Bronchial epithelial cell (primary cell): ENCODE measurements at places on chromosomes 3 and 15. TPM values are rescaled to one million over a fixed set of nuclear protein-coding genes. Genes with fewer than 3 reads are reported as not detected.

DNA sequence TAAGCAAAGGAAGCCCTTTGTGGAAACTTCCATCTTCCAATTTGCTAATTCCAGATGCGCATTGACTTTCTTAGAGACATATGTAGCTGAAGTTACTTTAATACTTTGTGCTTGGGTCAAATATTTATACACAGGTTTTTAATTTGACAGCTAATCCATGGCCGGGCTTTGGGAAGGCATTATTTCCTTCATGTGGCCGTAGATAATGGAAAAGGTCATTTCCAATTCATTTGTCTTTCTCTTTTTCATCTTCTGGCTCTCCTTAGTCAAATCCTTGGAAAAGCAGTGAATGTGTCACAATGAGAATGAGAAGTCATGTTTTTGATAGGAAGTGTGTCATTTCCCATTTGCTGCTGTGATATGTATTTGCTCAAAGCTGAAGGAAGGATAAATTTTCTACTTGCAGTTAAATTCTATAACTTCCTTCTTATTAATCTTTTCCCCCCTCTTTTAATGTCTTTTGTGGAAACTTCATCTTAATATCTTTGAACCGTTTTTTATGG lies 323.3 kb downstream of the CLSTN2 start:
- DNase-seq, result no peak

- DNase-seq, result no peak
Observed at GRCh38 chr3:18489939-18490338, 64.8 kb upstream of the SATB1 start.

DNA sequence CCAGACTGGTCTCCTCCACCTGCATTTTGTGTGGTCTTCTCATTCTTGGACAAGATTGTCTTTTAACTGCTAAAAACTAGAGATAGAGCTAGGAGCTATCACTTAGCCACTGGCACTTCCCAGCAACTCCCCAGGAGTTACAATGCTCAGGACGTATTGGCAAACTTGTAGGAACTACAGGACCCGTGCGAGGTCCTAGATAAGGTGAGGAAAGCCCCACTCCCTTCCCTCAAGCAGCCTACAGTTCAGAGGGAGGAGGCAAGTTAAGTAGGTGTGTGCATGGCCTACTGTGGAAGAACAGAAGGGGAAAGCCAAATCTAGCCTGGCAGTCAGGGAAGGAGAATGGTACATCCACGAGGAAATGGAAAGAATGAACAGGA lies 504.7 kb upstream of the PROK2 start:
- no peak for DNase-seq

DNA sequence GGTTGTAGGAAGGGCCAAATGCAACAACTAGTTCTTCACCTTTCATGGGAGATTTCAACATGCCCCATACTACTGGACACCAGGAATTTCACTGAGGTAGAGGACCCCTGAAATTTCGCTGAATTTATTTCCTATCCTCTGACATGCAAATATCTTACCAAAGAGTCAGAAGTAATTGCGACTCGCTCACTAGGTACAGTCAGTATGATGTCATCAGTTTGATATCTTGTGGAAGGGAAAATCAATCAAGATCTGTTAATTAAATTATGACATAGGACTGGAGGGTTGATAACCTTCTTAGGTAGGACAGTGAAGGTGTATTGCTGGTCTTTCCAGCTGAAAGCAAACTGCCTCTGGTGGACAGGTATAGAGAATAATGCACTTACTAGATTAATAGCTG lies 74.9 kb upstream of the TNIK start:
- DNase-seq, result peak; percentile 21

DNA sequence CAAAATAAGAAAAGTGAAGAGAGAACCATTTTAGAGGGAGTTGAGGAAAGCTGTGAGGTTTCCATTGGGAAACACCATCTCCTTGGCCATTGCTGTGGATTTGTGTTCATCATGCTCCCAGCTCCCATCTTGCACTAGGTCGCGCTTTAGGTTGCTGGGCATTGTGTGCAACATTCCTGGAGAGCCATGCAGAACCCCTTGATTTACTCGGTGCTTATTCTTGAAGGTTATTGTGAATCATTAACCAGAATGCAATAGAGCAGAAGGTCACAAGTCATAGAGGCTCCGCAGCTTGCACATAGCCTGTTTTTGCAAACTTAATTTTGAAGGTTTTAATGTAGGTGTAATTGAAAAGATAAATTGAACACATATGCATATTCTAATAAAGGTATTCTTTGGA lies 239.2 kb upstream of the IL12A start:
- no peak for DNase-seq

GRCh38 chr15:101559952-101560351 lies 70.4 kb upstream of the PCSK6 start:
- DNase-seq, result no peak

- DNase-seq, result no peak
Observed at GRCh38 chr3:176416870-176417269, 780.4 kb downstream of the TBL1XR1 start.

DNA sequence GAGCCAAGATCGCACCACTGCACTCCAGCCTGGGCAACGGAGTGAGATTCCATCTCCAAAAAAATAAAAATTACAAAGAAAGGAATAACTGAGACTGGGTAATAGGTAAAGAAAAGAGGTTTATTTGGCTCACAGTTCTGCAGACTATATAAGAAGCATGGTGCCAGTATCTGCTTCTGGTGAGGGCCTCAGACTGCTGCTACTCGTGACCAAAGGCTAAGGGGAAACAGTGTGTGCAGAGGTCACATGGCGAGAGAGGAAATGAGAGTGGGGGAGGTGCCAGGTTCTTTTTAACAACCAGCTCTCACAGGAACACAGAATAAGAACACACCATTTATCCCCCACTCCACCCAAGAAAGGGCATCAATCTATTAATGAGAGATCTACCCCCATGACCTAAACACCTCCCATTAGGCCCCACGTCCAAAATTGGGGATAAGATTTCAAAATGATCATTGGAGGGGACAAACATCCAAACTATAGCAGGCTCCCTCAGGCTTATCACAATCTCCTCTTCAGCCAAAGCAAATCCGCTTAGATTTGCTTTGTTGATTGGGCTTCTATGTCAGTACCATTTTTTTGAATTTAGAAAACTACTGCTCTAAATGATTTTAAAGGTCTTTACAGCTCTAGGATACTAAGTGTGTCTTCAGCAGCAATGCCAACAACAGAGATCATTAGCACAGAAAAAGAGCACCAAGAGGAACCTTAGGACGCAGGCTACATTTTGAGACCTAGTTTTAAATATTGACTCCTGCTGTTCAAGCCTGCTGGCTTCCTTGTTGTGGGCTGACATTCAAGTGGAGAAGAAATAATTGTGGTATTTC lies 84.2 kb upstream of the TBL1XR1 start:
- DNase-seq, result no peak

- no peak for DNase-seq
Observed at GRCh38 chr3:164451072-164451910, 627.0 kb downstream of the SI start.

GRCh38 chr15:92068121-92068520 lies 214.6 kb downstream of the SLCO3A1 start:
- no peak for DNase-seq

DNA sequence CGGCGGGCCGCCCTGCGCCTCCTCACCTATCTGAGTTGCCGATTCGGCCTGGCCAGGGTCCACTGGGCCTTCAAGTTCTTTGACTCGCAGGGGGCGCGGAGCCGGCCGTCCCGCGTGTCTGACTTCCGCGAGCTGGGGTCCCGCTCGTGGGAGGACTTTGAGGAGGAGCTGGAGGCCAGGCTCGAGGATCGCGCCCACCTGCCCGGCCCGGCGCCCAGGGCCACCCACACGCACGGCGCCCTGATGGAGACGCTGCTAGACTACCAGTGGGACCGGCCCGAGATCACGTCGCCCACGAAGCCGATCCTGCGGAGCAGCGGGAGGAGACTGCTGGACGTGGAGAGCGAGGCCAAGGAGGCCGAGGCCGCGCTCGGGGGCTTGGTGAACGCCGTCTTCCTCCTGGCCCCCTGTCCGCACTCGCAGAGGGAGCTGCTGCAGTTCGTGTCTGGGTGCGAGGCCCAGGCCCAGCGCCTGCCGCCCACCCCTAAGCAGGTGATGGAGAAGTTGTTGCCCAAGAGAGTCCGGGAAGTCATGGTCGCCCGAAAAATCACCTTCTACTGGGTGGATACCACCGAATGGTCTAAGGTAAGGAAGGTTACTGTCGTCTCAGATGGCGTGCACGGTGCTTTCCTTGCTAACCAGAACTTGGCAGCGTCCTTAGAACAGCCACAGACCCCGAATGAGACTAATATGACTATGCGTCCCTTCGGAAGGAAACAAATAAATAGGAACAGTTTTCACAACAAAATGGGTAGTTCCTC lies 567 bp downstream of the TICRR start:
- peak; percentile 22 for DNase-seq

DNA sequence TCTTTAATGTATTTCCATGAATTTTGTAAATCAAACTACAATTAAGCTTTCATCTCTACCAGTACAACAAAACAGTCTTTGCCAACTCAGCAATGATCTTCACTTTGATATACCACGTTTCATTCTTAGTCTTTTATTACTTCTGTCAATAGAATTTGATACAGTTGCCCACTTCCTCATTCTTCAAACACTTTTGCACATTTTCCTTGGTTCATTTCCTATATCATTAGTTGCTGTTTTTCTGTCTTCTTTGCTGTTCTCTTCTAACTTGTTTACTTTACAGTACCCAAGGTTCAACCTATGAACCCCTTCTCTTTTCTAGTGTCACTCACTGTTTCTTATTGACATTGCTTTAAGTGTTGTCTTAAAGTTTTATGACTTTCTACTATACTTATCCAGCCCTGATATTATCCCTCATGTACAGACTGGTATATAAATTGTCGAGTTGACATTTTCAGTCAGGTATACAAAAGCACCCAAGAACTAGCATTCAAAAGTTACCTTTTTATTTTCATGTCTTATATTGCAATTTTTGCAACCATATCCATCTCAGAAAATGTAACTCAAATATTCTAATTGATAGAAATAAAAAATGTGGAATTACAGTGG lies 903.1 kb downstream of the NSUN3 start:
- no peak for DNase-seq

DNA sequence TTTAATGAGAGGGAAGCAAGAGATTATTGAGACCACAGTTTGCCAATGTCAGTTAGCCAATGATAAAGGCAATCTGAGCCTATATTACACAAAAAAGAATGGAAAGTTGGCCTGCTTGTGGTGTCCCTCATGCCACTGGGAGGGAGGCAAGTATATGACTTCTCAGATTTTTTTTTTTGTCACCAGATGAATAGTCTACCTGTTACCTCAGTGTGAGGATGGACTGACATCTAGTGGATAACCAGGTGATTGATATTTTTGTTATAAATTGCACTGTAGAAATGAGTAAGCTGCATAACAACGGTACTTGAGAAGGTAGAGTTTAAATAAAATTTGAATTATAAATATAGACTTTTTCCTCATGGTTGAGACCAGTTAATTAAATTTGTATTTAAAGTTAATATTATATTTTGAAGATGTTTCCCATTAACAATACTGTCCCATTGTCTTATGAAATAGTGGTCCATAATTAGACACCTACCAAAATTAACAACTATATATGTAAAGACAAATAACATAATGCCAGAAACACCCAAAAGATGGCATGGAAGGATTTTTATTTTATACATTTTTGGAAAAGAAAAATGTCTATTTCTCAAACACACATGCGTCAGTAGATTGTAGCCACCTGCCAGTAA lies 237.8 kb upstream of the GADL1 start:
- DNase-seq, result peak; percentile 66

DNA sequence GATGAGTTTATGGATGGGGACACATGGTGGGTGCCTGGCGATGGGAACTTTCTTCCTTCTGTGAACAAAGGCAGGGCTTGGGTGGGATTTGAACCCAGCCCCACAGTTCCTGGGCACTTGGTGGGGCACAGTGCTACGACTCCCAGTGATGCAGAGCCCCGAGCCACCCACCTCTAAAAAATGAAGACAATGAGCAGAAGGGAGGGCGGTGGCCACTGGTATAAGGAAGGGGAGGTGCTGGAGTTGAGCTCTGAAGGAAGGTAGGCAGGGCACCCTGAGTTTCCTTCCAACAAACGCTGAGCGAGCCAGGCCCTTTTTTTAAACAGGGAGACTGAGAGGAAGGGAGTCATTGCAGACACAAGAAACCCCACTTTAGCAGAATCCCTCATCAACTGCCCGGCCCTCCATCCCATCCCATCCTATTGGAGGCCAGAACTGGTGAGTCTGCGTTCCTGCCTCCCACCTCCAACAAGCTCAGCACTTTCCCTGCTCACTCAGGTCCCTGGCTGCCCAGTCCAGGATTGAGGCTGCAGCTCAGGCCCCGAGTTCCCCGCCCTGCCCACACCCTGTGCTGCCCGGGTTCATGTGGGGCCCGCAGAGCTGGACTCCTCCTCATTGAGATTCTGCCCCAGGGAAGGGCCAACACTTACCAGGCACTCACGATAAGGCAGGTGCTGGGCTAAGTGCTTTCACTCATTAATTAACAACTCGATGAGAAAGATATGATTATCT lies 57.3 kb downstream of the LINGO1 start:
- DNase-seq, result no peak

GRCh38 chr3:170387950-170388349 lies 30.4 kb downstream of the SKIL start:
- no peak for DNase-seq

GRCh38 chr3:30248423-30248822 lies 358.0 kb upstream of the TGFBR2 start:
- DNase-seq, result no peak

- DNase-seq, result no peak
Observed at GRCh38 chr3:192409838-192410683, 317.3 kb downstream of the FGF12 start.

GRCh38 chr3:142596726-142597088 lies 514 bp downstream of the PLS1 start:
- no peak for DNase-seq

- no peak for DNase-seq
Observed at GRCh38 chr15:67201136-67201535, 53.3 kb downstream of the AAGAB start.

DNA sequence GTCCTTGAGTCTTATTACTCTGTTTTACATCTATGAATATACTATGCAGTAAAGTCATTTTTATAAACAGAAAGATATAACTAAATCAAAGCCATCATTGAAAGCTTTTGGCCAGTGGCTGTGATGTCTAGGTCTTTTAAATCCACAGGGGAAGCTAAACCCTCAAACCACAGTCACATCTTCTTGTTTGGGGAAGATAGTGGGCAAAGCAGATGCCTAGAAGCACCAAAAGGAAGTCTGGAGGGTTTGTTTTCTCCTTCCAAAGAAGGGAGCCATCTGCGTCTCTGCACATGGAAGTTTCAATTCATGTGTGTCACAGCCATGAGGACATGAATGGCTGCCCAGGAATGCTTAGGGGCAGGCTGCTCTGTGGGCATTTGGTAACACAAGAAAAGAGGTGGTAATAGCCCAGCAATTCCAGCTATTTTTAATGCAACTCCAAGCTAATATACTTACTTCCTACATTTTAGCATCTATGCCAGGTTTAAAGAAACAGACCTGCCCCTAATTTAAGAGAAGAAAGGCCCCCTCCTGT lies 322.2 kb downstream of the SLC9A9 start:
- no peak for DNase-seq

- peak; percentile 82 for DNase-seq
Observed at GRCh38 chr15:47726399-47726823, 9.1 kb downstream of the SEMA6D start.

PRSS50 gene
- total RNA-seq, result not detected in 2 replicates

IQCF5 gene
- total RNA-seq, result 0.53 TPM in 1 of 2 replicates, not detected in the other

CYP19A1 gene
- total RNA-seq, result not detected in 2 replicates

SYNM gene
- 0.26 and 0.38 TPM in 2 replicates for total RNA-seq

CHD2 gene
- 65.6 and 104 TPM in 2 replicates for total RNA-seq

ISL2 gene
- 0.26 TPM in 1 of 2 replicates, not detected in the other for total RNA-seq

RTP3 gene
- total RNA-seq, result not detected in 2 replicates

HACD2 gene
- 46.6 and 68.1 TPM in 2 replicates for total RNA-seq
